ENCODE measurements at places on chromosomes 1 and 21.

- no peak for DNase-seq
Observed at GRCh38 chr1:233865902-233866301, 38.6 kb upstream of the SLC35F3 start.

DNA sequence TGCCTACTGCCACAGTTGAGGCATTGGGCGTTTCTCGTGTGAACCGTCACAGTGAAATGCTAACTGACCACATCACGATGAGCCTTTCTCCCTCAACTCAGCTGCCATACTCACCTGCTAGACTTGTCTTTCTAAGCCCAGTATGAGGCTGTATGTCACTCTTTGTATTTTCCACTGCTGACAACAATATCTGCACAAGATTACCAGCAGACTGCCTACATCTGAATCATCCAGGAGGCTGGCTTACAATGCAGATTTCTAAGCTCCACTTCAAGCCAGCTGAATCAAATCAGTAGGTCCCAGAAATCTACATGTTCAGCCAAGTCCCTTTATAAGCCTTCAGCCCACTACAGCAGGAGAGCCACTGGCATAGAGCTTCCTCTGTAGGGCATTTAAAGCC, 355.0 kb upstream of the DUSP10 start:
- no peak for DNase-seq

- DNase-seq: no peak
Observed at GRCh38 chr1:113745425-113745824, 13.9 kb downstream of the PHTF1 start.

DNA sequence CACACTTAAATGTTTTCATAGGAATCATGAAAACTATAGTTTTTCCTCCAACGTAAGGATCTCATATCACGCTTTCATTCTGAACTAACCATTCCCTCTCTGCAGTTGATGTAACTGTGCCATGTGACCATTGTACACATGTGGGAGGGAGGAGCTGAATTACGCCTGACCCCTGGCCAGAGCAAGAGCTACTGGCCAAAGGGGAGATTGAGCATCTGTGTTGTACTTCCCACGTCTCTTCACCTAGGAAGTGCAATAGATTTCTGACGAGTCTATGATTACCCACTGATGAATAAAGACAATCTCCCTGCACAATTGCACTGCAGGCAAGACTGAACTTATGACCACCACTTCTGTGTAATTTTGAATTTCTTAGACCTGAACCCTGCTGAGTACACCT, 24.0 kb downstream of the PTPRC start:
- no peak for DNase-seq

DNA sequence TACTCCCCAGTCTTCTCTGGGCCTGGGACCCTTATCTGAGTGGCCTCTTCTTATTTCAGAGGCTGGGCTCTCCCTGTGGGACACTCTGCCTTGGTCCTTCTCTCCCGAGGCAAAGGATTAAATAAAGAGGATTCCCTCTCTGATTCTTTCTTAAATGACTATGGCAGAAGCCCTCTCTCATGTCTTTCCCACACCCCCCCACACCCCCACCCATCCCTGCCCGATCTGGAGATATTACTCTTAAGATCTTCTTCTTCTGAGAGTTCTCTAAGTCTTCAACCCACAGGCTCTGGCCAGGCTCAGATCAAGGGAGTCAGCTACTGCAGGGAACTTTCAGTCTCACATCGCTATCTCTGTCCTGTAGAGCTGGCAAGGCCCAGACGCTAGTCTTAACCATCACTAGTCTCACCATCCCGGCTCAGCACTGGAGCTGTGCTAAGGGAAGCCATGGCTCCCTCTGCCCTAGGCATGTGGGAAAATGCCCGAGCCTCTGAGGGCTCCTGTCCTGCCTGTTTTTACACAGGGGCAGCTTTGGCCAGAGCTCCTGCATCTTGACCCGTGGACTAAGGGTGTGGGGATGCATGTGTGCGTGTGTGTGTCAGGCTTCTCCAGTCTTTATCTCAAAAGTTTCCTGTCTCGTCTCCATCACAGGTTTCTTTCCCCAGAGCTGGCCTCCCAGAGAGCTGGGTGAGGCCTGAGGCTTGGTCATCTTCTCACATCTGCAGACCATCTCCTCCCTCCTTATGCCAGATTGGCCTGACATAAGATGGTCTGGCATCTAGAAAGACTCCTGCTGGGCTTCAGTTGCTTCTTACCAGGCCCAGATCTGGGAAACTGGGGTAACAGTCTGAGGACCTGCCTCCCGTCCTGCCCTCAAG, 36.7 kb downstream of the LGR6 start:
- no peak for DNase-seq

DNA sequence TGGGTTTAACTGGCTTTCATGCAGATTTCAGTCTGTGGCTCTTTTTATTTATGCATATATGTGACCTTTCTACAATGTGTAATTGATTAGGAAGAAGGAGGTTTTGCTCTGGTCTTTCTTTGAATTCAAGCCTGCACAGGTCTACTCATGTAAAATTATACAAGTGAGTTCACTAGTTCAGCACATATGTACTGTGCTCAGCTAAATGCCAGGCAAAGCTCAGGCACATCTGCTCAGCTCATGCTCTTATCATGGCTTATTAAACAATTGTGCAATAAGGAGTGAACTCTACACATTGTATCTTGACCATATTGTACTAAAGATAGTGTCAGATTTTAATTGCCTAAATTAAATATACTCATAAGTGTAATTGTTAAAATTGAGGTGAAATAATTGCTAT, 378.4 kb downstream of the ADGRL2 start:
- DNase-seq: no peak

GRCh38 chr1:178379807-178380206, 117.0 kb downstream of the CLEC20A start:
- DNase-seq: no peak

GRCh38 chr1:195637539-195637938, 970.7 kb downstream of the KCNT2 start:
- no peak for DNase-seq

DNA sequence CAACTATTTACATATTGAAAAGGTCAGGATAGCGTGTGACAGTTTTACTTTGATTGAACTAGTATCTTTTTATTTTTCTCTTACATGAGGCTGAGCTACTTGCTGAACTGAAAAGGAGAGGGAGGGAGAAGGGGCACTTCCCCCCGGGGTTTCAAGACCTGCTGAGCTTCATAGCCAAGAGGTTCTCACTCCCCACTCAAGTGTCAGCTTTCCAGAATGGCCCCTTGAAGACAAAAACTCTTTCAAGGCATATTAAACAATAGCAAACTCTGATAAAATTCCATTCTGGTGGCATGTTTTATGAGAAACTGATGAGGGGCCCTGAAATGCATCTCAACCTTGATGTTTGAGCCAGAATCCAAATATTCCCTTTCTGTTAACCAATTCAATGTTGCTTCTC, 143.0 kb downstream of the KAZN start:
- DNase-seq: no peak

GRCh38 chr1:203101813-203102634, 16.2 kb upstream of the MYOG start:
- DNase-seq: no peak

DNA sequence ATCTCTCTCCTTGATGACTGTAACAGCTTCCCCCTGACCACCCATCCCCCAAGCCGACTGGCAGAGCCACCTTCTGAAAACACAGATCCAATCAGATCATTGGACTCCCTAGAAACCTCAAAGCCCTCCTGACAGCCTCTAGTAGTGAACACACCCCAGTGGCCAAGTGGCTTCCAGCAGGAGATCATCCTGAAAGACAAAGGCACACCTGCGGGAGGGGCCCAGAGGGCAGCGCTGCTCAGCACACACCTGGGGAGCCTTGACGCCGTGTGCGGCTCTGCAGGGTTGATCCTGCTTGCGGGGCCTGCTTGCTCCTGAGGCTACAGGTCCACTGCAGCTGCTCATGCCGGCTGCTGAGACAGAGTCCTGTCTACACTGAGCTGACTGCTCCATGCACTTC, 41.5 kb downstream of the SLC66A1 start:
- DNase-seq: peak; percentile 76

- DNase-seq: no peak
Observed at GRCh38 chr1:28109639-28110038, 21.2 kb upstream of the EYA3 start.

GRCh38 chr1:11804666-11805421, 920 bp downstream of the MTHFR start:
- DNase-seq: no peak

DNA sequence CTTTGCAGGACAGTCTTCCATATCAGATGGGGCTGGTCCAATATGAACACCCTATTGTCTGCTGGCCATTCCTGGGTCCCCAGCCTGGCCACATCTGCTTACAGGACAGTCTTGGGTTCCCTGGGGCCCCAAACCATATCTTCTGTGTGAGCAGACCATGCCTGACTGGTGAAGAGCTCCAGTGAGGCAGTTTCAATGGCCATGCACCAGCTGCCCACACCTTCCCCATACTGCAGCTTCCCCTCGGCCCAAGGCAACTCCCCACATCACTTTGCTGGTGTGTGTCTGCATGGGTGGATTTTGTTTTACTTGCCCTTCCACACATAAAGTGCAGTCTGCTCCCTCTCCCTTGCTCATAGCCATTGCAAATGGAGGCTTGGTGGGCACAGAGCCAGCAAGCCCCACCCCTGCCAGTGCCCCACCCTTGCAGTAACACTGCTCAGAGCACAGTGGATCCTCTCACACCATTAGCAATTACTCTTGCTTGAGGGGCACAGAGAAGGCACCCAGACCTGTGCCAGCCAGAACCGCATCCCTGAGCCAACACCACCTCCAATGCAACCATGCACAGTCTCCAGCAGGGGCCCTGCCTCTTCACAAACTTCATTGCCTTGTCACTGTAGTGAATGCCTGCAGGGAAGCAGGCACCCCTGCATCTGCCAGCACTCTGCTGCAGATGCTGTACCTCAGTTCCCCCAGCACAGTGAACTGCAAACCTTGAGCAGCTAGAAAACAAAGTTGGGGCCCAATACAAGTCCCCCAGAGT, 474.5 kb upstream of the BEND5 start:
- no peak for DNase-seq

DNA sequence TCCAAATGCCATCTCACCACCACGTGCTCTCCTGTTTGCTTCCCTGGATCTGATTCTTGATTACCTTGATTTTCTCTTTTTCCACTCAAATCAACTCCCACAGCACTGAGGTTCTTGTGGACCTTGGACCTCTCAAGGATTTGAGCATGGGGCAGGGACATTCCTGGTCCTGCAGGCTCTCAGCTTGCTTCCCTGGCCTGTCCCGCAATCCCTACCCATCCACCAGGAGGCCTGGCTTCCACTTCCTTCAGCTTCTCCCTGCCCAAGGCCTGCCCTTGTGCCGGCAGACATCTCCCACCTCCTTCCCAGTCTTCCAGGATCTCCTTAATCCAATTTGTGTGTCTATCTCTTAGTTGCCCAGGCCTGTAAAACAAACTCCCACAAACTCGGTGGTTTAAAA, 21.6 kb downstream of the PLA2G2A start:
- no peak for DNase-seq

- DNase-seq: no peak
Observed at GRCh38 chr1:215458562-215458961, 108.5 kb upstream of the KCTD3 start.

DNA sequence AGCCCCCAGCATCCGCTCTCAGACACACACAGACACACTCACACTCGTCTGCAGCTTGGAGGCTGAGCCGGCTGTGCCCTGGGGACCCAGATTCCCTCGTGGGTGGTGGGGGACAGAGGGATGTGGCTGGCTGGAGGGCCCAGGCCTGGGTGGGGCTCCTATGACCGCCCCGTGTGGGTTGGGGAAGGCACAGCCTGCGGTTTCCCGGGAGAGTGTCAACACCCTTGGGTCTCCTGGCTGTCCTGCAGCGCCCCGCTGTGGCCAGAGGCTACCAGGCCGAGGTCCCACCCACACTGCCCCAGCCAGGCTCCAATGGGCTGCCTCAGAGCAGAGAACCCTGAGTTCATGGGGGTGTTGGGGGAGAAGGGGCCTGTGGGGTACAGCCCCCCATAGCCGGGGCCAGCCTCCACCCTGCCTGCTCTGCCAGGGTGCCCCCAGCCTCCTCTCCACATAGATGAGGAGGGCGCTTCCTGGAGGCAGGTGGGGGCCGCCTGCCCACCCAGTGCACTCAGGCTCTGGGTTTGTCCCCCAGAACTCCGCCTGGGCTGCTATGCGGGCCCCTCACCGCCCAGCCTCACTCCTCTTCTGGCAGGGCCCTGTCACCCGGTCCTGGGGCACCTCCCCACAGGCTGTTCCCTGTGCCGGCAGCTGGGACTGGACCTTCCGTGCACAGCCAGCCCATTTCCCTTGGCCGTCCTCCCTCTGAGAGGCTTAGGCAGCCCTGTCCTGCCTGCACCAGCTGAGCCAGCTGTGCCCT, at the start of gene TTC34:
Gene TTC34, minus strand, starts transcription at position 159 of the 757 bp plus-strand sequence. CDS start 866 bp downstream, outside the sequence.
- no peak for DNase-seq

DNA sequence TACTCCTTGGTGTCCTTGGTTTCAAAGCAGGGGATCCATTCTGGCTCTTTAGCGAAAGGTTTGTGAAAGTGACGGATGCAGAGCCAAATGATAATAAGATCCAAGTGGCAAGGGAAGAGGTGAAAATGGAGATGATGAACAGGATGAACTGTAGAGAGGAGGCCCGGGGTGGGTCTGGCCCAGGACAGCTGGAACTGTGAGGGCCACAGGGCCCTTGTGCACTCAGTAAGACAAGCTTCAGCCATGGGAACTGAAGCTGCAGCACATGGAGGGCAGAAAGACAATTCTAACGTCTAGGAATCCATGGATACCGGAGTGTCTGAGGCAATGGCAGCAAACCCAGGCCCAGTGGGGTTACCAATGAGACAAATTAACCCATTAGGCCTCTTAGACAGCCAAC, 4.8 kb downstream of the KCNA2 start:
- no peak for DNase-seq

GRCh38 chr1:191912517-191912916, 245.7 kb upstream of the RGS18 start:
- DNase-seq: no peak

DNA sequence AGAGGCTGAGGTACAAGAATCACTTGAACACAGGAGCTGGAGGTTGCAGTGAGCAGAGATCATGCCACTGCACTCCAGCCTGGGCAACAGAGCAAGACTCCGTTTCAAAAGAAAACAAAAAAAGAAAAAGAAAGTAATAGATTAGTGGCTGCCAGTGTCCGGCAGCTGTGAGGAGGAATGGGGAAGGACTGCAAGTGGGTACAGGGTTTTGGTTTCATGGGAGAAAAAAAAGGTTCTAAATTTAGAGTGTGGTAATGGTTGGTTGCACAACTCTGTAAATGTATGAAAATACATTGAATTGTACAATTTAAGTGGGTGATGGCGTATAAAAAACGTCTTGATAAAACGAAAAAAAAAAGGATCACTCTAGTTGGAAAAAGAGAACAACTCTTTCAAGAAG, 6.7 kb downstream of the TAF1A start:
- DNase-seq: no peak

- DNase-seq: no peak
Observed at GRCh38 chr1:223842784-223843183, 3.0 kb downstream of the TP53BP2 start.

- no peak for DNase-seq
Observed at GRCh38 chr1:41282679-41283317, 40.7 kb upstream of the SCMH1 start.

GRCh38 chr1:222326710-222327036, 221.2 kb downstream of the HHIPL2 start:
- no peak for DNase-seq

- no peak for DNase-seq
Observed at GRCh38 chr1:28986306-28986910, 72.0 kb downstream of the EPB41 start.

Measured in NCI-H1417 treated with DMSO at 0.1 percent for 48 hours (cell line).